ENCODE measurements at places on chromosomes 5 and 9.

DNA sequence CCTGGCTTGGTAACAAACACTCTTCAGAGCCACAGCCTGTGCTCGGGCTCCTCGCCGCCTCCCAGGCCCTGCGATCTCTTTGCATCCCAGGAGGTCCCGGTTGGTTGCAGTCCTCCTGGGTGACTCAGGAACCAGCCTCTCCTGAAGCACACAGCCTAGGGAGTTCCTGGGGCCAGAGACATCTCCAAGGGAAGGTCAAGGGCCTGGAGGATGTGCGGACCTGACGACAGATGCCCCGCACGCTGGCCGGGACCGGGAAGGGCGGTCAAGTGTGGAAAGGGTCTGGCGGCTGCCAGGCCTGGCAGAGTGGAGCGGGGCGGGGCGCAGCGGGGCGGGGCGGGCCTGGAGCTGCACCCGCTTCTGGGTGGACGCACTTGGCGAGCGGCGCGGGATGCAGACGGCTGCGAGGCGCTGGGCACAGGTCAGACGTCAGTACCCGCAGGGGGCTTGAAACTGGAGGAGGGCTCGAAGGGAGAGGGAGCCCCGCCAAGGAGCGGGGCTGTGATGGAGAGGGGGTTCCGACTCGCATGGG lies 45.0 kb upstream of the PRSS3 start:
- DNase-seq: no peak

DNA sequence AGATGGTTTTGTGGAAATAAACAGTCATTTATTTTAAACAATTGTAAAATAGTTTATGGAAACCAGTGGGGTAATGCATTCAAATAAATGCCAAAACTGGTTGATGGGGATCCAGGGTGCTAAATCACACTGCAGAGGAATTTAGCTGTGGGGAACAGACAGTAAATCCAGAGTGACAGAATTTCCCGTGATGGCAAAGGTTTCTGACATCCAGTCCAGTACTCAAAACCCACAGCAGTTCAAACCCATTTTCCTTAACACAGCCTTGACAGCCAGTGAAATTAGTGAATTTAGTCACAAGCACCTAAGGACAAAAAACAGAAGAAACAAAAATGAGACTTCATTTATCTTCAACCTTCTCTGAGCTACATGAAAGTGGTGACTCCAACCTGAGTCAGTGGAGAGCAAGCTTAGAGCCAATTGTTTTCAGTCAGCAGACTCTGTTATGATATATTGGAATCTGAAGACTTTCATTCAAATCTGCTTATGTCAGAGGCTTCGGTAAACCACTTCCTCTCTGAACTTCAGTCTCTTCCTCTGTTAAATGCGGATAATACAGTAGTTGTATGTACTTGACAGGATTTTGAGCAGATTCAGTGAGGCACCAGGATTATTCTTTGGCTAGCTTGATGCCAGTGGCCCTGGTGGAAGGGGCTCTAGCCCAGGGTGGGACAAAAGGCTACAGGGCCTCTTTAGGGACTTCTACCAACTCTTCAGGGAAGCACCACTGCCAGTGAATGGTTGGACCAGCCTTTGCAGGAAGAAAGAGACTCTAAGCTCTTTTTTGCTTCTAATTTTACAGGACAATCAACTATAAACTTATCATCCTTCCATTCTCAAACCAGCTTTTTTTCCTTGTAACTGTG lies 185.3 kb downstream of the MAPKAP1 start:
- DNase-seq: no peak

- DNase-seq: no peak
These were observed 174.3 kb upstream of the PIK3R1 start for GRCh38 chr5:68041293-68041692.

GRCh38 chr5:150653145-150653761 lies 7.8 kb upstream of the MYOZ3 start:
- DNase-seq: no peak

GRCh38 chr5:81253875-81254274 lies 20.8 kb downstream of the CKMT2 start:
- no peak for DNase-seq
